Islet precursor cell (in vitro differentiated cells): ENCODE measurements at places on chromosomes 7 and 10.

- DNase-seq: peak; percentile 25
Measured at GRCh38 chr10:123769647-123770046, 103.5 kb downstream of the GPR26 start.

- no peak for DNase-seq
Measured at GRCh38 chr7:131595699-131596098, 39.3 kb upstream of the PODXL start.

- DNase-seq: no peak
Measured at GRCh38 chr10:105793071-105793470, 1152.0 kb downstream of the SORCS3 start.

- no peak for DNase-seq
Measured at GRCh38 chr10:27344568-27345454, 104.2 kb upstream of the ACBD5 start.

DNA sequence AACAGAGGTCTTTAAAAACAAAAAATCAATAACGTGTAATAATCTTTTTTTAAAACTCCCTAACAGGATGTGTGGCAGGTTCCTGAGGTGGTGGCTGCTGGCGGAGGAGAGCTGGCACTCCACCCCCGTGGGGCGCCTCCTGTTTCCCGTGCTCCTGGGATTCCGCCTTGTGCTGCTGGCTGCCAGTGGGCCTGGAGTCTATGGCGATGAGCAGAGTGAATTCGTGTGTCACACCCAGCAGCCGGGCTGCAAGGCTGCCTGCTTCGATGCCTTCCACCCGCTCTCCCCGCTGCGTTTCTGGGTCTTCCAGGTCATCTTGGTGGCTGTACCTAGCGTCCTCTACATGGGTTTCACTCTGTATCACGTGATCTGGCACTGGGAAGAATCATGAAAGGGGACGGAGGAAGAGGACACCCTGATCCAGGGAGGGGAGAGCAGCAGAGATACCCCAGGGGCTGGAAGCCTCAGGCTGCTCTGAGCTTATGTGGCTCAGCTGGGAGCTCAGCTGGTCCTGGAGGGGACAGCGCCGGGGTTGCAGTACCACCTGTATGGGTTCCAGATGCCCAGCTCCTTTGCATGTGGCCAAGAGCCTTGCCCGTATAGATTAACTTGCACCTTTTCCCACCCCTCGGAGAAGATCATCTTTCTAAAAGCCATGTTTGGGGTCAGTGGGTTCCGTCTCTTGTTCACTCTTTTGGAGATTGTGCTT lies 16.7 kb upstream of the AZGP1 start:
- no peak for DNase-seq

DNA sequence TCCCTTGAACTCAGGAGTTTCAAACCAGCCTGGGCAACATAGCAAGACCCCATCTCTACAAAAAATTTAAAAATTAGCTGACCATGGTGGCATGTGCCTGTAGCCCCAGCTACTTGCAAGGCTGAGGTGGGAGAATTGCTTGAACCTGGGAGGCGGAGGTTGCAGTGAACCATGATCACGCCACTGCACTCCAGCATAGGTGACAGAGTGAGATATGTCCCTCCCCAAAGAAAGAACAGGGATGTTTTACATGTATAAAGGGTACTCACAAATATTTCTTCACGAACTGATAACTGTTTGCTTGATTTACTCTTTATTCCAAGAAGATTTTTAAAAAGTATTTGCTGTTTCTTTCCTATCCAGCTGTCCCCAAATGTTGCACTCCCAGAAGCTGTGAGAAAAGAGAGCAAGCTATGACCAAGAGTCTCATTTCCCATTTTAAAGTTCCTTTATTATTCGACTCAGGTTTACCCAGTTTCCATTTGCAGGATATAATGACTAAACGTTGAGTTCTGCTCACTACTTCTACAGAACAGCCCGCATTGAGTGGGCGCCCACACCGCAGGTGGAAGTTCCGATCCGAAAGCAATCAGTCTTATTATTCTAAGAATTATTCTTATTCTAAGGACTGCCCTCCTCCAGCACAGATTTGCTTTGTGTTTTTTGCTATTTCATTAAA lies 90.7 kb downstream of the APBB1IP start:
- DNase-seq: no peak

DNA sequence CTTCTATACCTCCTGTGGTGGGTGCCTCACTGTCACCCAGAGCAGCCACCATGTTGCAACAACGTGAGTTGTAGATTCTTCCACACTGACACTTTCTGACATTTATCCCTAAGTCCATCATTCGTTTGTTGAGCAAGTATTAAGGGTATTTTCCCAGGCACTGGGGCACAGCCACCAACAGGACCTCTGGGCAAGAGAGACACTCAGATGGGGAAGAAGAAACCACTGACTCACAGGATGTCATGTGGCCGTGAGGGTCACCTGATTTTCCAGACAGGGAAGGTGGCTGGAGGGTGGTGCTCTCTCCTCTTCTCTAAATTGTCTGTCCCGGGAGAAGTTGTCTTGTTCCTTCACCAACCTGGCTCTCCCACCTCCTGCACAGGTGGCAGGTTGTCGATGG lies 51.7 kb upstream of the PPIF start:
- no peak for DNase-seq

DNA sequence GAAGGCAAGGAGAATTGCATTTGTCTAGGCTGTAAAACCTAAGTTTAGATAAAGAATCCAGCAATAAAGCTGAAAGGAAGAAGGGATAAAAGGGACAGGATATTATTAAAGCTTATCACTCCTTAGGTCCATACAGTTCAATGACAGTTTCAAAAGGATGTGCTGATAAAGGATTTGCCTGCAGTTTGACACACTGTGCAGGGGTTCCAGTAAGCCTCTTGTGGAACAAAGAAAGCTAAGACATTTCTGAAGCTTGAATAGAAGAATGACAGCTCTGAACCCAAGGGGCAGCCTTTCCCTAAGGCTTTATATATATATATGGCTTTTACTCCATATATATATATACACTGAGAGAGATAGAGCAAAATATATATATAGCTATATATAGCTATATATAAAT lies 276.8 kb upstream of the GRM3 start:
- DNase-seq: no peak

- no peak for DNase-seq
Measured at GRCh38 chr7:6571160-6571779, 6.0 kb upstream of the ZDHHC4 start.

- no peak for DNase-seq
Measured at GRCh38 chr7:22733761-22734160, 6.8 kb downstream of the IL6 start.

DNA sequence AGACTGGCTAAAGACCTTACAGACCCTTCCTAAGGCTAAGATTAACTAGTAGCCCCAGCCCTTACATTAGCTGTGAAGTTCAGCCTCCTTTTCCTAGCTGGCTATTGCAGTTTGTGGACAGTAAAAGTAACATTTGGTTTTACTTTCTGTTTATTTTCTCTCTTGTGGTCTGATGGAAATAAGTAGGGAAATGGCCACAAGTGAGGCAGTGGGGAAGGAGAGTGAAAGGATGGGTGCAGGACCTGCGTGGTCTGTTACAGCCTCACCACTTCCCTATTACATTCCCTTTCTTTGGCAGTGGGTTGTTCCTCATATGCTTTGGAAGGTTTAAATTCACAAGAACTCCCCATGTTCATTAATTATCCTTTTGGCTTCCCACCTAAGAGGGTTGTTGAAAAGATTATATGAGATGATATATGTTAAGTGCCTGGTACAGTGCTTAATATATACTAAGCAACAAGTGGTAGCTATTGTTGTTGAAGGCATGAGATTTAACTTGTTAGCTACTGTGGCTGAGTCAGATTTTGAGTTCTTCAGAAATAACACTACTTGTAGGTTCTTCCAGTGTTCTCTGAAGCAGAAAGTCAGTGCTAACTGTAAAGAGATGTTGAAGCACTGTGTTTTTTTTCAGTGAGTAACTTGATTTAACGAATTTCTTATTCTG lies 181.7 kb downstream of the ST7 start:
- DNase-seq: no peak

- DNase-seq: no peak
Measured at GRCh38 chr7:84914598-84914997, 272.3 kb downstream of the SEMA3D start.

DNA sequence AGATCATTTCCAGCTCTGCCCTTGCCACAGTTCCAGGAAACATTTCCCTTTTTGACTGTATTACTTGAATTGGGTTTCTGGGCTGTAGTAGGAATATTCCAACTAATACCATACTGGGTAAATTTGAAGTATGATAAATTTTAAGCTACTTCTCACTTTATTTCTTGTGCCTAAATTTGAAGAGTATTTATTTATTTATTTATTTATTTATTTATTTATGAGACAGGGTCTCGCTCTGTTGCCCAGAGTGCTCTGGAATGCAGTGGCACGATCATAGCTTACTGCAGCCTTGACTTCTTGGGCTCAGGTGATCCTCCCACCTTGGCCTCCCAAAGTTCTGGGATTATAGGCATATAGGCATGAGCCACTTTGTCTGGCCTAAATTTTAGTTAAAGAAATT lies 105.5 kb downstream of the TPST1 start:
- no peak for DNase-seq

DNA sequence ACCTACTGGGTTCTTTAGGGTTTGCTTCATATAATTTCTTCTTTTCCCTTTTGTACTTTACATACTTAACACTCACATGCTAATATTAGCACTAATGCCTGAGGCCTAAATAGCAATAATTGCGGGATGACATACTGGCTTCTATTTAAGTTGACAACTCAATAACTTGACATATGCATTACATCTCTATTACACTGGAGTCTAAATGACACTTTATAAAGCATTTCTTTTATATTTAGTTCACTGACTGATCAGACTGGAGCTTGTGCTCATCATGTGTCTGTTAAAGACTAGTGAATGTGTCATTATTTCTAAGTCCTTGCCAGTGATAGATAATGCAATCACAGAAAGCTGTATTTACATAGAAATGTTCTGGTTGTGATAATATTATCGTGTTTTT lies 472.1 kb upstream of the SEMA3A start:
- no peak for DNase-seq

DNA sequence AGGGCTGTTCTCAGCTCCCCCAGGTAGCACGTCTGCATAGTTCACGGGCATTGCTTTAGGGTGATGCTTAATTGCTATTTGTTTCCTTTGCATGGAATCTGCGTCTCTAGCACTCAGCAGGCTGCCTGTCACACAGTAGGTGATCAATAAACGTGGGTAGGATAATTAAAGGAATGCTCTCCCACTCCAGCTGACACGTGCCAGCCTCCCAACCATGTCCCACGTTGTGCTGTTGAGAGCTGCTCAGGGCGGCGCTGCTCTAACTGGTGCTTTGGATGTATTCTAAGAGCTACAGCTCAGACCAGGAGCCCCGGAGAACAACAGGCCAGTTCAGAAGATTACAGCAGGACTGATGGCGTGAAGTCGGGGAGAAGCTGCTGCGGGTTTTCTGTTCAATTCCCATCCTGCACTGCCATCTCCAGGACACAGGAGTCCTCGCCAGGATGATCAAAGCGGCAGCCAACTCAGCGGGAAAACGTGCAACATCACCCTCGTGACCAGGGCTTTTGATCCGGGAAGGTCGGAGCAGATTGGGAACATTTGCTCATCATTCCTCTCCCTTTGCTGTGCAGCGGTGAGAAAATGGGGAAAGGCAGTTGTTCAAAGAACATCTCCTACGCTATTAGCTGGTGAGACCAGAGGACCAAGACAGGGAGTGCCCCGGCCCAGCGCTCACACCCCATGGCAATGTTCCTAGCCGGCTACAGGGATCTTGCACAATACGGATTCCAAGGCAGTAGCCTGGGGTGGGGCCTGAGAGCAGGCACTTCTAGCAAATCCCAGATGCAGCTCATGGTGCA lies 50.5 kb upstream of the FOXK1 start:
- DNase-seq: peak; percentile 91

DNA sequence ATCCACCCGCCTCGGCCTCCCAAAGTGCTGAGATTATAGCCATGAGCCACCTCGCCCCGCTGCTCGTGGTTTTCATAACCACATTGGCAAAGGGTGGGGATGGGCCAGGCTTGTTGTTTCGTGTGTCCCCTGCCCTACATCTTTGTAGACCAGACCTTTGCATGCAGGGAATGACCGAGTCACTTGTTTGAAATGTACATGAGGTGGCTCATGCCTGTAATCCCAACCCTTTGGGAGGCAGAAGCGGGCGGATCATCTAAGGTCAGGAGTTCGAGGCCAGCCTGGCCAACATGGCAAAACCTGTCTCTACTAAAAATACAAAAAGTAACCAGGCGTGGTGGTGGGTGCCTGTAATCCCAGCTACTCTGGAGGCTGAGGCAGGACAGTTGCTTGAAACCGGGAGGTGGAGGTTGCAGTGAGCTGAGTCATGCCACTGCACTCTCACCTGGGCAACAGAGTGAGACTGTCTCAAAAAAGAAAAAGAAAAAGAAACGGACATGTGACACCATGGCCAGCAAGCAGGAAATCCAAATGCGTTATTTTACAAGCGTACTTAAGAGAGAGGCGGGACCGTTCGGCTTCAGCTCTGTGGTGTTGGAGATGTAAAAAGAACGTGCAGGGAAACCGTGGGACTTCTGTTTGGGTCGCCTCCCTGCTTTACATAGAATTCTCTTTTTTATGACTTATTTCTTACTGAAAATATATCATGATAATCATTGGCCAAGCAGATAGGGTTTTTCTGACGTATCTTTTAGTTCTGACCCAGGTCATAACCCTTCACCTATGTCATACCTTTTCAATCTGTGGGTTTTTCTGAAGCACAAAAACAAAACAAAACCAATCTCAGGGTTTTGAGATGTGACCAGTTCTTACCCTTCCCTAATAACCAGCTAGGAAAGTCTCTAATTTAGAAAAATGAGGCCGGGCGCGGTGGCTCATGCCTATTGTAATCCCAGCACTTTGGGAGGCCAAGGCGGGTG lies 45.1 kb downstream of the WIPI2 start:
- DNase-seq: peak; percentile 61

DNA sequence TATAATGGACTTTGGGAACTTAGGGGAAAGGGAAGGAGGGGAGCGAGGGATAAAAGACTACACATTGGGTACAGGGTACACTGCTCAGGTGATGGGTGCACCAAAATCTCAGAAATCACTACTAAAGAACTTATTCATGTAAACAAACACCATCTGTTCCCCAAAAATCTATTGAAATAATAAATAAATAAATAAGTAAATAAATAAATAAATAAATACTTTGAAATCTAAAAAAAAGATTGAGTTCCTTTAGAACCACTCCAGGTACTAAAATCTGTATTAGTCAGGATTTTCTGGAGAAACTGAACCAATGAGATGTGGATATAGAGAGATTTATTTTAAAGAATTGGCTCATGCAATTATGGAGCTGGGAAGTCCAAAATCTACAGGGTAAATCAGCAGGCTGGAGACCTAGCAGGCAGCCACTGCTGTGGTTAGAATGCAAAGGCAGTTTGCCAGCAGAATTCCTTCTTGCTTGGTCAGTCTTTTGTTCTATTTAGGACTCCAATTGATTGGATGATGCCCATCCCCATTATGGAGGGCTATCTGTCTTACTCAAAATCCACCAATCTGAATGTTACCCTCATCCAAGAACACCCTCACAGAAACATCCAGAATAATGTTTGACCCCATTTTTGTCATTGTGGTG lies 8.9 kb downstream of the IGFBP1 start:
- DNase-seq: no peak

GRCh38 chr10:28254290-28254985 lies 48.4 kb downstream of the MPP7 start:
- no peak for DNase-seq
